ENCODE measurements at places on chromosomes 7 and 10. TPM values are rescaled to one million over a fixed set of nuclear protein-coding genes. Genes with fewer than 3 reads are reported as not detected.

DNA sequence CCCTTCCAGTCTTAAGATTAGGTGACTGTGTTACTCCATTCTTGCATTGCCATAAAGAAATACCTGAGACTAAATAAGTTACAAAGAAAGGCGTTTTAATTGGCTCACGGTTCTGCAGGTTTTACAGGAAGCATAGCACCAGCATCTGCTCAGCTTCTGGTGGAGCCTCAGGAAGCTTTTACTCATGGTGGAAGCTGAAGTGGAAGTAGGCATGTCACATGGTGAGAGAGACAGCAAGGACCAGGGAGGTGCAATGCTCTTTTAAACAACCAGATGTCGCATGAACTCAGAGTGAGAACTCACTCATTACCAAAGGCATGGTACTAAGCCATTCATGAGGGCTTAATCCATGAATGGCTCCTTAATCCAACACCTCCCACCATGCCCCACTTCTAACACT is 34.0 kb upstream of the TMEM273 start:
- DNase-seq = no peak

- DNase-seq = no peak
These were observed 5.7 kb downstream of the DNAJC2 start for GRCh38 chr7:103338864-103339263.

TMEM236 gene
- 4.1 TPM for total RNA-seq

- no peak for DNase-seq
These were observed 61.0 kb upstream of the MKI67 start for GRCh38 chr10:128186959-128187787.

GRCh38 chr10:114233482-114233881 is 5.6 kb upstream of the VWA2 start:
- DNase-seq = no peak

DNA sequence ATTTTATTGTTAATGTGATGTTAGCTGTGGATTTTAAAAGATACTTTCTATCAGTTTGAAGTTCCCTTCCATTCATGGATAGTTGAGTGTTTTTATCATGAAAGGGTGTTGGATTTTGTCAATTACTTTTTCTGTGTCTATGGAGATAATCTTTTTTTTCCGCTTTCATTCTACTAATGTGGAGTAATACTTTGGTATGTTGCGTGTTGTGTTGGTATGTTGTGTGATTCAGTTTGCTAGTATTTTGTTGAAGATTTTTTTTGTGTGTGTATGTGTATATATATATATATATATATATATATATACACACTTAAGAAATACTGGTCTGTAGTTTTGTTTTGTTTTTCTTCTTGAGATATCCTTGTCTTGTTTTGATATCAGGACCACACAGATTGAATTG is 100.3 kb downstream of the CCSER2 start:
- DNase-seq = no peak

GRCh38 chr7:44172352-44172751 is 16.9 kb downstream of the GCK start:
- no peak for DNase-seq

DNA sequence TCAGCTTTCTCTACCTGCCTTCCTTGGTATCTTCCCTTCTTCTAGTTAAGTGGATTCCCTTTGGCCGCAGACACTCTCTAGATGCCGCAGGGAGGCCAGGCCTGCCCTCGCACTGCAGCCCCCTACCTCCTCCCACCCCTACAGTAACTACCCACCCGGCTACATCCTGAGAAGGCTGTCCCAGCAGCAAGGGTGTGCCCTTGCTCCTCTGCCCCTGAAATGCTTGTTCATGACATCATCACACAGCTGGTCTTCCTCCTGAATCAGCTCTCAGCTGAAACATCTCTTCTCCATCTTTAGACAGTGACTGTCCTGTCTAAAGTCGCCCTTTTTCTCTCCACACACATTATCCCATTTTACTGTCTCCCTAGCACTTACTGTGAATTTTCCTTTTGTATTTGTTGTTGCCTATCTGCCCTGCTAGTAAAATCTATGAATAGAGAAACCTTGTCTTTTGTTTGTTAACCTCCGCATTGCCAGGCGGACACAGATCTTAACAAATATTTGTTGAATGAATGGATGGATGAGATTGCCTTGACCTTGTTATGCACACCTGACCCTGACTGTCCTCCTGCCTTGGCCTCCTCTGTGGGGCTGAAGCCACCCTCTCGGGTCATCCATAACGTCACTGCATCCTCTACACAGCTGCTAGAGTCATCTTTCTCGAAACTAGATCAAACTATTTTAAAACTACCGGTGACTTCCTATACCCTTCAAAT is 108.9 kb upstream of the GATA3 start:
- DNase-seq = no peak

DNA sequence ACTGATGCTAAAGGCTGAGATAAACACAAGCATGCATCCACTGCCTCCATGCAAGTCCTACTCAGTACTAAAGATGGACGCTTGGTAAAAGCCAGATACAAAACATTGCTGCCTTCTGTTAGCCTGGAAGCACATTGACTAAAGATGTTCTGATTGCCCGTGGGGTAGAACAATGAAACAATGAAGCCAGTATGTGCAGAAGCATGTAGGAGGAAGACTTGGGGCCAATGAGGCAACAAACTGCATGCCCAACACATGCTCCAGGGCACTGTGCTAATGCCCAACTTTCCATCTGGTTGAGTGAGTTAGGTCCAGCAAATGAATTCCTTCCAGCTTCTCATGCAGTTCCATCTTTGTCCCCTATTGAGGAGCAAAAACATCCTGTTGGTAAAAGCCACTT is 1245.5 kb downstream of the GATA3 start:
- no peak for DNase-seq

GRCh38 chr10:15455456-15455855 is 84.4 kb upstream of the FAM171A1 start:
- no peak for DNase-seq

IFIT1 gene
- 13.7 TPM for total RNA-seq

CLDN3 gene
- total RNA-seq = not detected

SPDYE9 gene
- not detected for total RNA-seq

- DNase-seq = no peak
These were observed 15.5 kb upstream of the MTPAP start for GRCh38 chr10:30364345-30365268.

DNA sequence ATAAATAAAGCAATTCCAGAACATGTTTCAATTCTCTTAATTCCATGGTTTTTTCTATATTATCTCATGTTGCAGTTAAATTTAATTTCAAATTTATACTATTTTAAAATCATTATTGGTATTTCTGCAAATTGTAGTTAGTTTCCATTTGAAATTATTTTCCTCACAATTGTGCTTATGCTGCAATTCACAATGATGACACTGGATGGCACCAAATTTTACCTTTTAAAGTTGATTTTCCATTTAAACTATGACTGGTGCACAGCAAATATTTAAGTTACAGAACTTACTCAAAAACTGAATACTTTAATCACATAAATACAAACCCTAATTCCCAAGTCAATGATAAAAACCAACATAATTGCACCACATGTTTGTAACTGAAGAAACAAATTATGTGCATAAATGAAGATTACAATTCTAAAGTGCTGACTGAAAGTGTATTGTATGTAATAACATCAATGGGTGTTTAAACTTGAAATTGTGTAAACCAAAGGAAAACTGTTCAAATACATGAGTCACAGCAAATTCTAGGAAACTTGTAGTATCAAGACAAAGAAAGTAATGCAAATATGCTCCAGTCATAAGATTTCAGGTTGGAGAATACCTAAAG is 75.3 kb upstream of the AASS start:
- DNase-seq = no peak

All from omental fat pad (tissue), 4 donors.